ENCODE measurements at places on chromosomes 12 and 14.

GRCh38 chr12:59329462-59329861, 266.4 kb upstream of the SLC16A7 start:
- no peak for DNase-seq

GRCh38 chr14:55754471-55754870, 174.5 kb downstream of the KTN1 start:
- DNase-seq, result no peak

GRCh38 chr14:105861985-105862465, 335.6 kb downstream of the TMEM121 start:
- no peak for DNase-seq

- no peak for DNase-seq
Observed at GRCh38 chr14:67602076-67602475, 2.0 kb upstream of the PIGH start.

Data from fibroblast of villous mesenchyme (primary cell).